ENCODE measurements at places on chromosomes 7 and 10. TPM values are rescaled to one million over a fixed set of nuclear protein-coding genes. Genes with fewer than 3 reads are reported as not detected.
A peak's percentile ranks its signal among the peaks of the same experiment; 100 is the strongest.

DNA sequence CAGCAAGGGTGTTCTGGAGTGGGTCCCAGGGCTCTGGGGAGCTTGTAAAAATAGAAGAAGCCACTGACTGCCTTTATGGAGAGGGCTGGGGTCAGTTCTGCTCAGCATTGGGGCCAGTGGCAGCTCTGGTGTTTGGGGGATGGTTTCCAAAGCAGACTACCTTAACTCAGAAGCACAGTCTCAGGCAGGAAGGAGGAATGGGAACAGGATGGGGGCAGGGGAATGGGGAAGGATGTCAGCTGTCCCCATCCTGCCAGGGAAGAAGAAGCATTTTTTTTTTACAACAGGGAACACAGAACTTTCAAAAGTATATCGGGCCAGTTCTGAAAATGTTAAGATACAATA is 28.8 kb downstream of the TSPAN15 start:
- peak overlapping the region; percentile 75 for H3K27ac ChIP-seq
- H3K27me3 ChIP-seq, result no peaks in the 10 kb centered on the region
- H3K4me1 ChIP-seq, result peaks cover 31% of the 10 kb centered on the region
- H3K36me3 ChIP-seq, result no peaks in the 10 kb centered on the region
- DNase-seq, result no peak
- no peak overlapping the region for H3K4me3 ChIP-seq

- H3K27ac ChIP-seq, result no peak overlapping the region
- H3K4me3 ChIP-seq, result no peak overlapping the region
- H3K27me3 ChIP-seq, result no peaks in the 10 kb centered on the region
- no peaks in the 10 kb centered on the region for H3K36me3 ChIP-seq
These were observed 77.9 kb downstream of the HERPUD2 start for GRCh38 chr7:35617041-35617440.

The GIMAP2 gene
- total RNA-seq, result 12.7 TPM

GRCh38 chr10:130816116-130816901 is 495.2 kb downstream of the TCERG1L start:
- DNase-seq, result no peak
- no peak overlapping the region for H3K4me3 ChIP-seq
- peaks cover 11% of the 10 kb centered on the region for H3K4me1 ChIP-seq
- H3K36me3 ChIP-seq, result no peaks in the 10 kb centered on the region

DNA sequence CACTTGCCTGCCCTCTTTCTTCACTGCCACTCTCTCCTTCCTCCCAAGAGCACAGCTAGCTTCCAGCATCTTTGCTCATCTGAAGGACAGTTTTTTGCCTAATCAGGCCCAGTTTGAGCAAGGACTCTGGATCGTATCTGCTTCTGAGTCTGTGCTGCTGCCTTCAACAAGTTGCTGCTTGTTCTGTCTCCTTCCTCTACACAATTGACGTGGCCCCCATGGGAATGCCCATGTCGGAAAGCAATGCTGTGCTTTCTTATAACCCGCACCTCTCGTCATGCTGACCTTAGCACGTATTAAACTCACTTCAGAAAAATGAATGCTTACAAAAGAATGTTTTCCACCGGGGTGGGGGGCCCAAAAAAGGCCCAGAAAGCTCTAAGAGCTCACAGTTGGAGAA is 324.7 kb upstream of the C7orf33 start:
- no peak overlapping the region for H3K4me3 ChIP-seq
- no peaks in the 10 kb centered on the region for H3K36me3 ChIP-seq
- H3K27me3 ChIP-seq, result no peaks in the 10 kb centered on the region
- H3K27ac ChIP-seq, result no peak overlapping the region
- H3K4me1 ChIP-seq, result peaks cover 8% of the 10 kb centered on the region
- DNase-seq, result no peak

The TAS2R4 gene
- total RNA-seq, result 4.5 TPM

The INHBA gene
- total RNA-seq, result 2.9 TPM

DNA sequence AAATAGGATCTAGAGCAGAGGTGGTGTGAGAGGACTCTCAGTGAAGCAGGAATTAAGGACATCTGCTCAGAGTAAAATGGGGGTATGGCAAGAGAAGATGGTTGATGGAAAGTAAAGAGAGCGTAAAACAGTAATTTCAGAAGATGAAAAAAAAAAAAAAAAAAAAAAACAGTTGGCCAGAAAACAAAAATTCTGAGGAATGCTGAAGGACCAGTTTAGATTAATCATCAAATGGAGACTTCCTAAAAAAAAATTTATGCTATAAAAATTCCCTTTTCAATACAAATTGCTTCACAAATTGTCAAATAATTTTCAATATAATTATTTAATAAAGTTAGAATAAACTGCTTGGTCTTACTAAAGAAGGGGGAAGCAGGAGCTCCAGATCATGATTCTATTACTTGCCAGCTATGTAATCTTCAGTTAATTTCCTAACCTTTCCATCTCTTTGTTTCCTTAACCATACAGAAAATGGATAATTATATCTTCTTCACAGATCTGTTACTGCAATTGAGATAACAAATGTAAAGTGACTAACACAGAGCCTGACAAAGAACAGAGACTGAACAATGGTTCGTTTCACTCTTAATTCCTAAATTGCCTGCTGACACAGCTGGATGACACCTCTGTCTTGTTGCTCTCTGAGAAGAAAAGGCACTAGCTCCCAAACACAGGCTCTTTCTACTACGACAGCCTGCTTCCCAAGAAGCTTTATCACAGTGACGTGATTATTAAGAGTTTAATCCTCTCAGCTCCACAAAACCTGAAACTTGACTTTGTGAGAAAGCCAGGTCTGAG is 64.9 kb upstream of the GPR22 start:
- no peaks in the 10 kb centered on the region for H3K27me3 ChIP-seq
- H3K4me3 ChIP-seq, result no peak overlapping the region
- no peak overlapping the region for H3K27ac ChIP-seq
- DNase-seq, result peak; percentile 22
- no peaks in the 10 kb centered on the region for H3K4me1 ChIP-seq

DNA sequence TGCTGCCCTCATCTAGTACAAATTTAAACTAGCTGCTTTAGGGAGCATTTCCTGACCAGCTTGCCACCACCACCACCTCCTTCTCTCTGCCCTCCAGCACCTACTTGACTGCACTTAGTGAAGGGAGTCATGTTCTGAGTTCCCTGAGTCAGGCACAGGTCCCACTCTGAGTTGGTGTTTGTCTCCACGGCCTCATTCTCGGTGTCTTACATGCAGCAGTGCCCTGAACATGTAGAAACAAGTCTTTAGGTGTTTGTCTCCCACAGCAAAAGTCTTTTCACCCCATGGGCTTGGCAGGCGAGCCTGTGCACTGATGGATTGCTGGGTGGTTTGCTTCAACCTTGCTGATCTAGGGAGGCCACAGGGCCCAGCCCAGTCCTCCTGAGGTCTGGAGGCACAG is 16.9 kb downstream of the TSPAN14 start:
- no peaks in the 10 kb centered on the region for H3K27me3 ChIP-seq
- H3K27ac ChIP-seq, result no peak overlapping the region
- peaks cover 6% of the 10 kb centered on the region for H3K36me3 ChIP-seq
- peaks cover 50% of the 10 kb centered on the region for H3K4me1 ChIP-seq

DNA sequence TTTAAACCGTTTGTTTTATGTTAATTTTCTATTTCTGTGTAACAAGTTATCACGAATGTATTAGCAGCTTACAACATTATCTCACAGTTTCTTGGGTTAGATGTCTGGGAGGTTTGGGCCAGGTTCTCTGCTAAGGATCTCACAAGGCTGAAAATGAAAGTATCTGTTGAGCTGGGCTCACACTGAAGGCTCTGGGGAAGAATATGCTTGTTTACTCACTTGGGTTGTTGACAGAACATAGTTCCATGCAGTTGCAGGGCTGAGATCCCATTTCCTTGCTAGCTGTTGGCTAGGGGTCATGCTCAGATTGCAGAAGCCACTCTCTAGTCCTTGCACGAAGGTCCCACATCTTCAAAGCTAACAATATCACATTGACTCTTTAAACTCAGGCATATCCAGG is 266.6 kb upstream of the GNAI1 start:
- H3K4me3 ChIP-seq, result no peak overlapping the region
- H3K36me3 ChIP-seq, result no peaks in the 10 kb centered on the region
- H3K27me3 ChIP-seq, result no peaks in the 10 kb centered on the region
- no peaks in the 10 kb centered on the region for H3K4me1 ChIP-seq

GRCh38 chr10:11154333-11154732 is 136.7 kb downstream of the CELF2 start:
- no peak overlapping the region for H3K27ac ChIP-seq
- no peaks in the 10 kb centered on the region for H3K27me3 ChIP-seq
- no peak for DNase-seq
- H3K4me1 ChIP-seq, result peaks cover 13% of the 10 kb centered on the region
- H3K36me3 ChIP-seq, result no peaks in the 10 kb centered on the region
- H3K4me3 ChIP-seq, result no peak overlapping the region

DNA sequence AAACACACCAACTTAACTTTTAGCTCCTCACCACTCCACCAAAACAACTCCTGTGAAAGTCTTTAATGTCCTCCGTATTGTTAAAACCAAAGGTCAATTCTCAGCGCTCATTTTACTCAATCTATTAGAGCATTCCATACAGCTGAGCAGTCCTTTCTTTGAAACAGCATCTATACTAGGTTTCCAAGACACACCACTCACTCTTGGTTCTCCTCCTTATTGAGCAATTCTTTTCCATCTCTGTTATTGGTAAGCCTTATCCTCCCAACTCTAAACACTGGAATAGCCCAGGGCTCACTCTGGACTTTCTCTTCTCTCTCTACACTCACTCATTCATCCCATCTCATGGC is 34.9 kb downstream of the COA1 start:
- no peak overlapping the region for H3K4me3 ChIP-seq
- H3K27me3 ChIP-seq, result no peaks in the 10 kb centered on the region
- no peak for DNase-seq

The WIPF3 gene
- total RNA-seq, result 5.2 TPM

- no peak for DNase-seq
- H3K36me3 ChIP-seq, result no peaks in the 10 kb centered on the region
- peaks cover 10% of the 10 kb centered on the region for H3K4me1 ChIP-seq
- H3K27me3 ChIP-seq, result no peaks in the 10 kb centered on the region
- no peak overlapping the region for H3K27ac ChIP-seq
- no peak overlapping the region for H3K4me3 ChIP-seq
These were observed 373.7 kb upstream of the MKI67 start for GRCh38 chr10:128499956-128500355.

The FEZF1 gene
- not detected for total RNA-seq

GRCh38 chr10:30763918-30764317 is 134.4 kb upstream of the LYZL2 start:
- no peaks in the 10 kb centered on the region for H3K4me1 ChIP-seq
- no peak overlapping the region for H3K4me3 ChIP-seq
- H3K36me3 ChIP-seq, result no peaks in the 10 kb centered on the region
- no peak for DNase-seq

The GJD4 gene
- not detected for total RNA-seq

The CHN2 gene
- total RNA-seq, result 30.5 TPM

DNA sequence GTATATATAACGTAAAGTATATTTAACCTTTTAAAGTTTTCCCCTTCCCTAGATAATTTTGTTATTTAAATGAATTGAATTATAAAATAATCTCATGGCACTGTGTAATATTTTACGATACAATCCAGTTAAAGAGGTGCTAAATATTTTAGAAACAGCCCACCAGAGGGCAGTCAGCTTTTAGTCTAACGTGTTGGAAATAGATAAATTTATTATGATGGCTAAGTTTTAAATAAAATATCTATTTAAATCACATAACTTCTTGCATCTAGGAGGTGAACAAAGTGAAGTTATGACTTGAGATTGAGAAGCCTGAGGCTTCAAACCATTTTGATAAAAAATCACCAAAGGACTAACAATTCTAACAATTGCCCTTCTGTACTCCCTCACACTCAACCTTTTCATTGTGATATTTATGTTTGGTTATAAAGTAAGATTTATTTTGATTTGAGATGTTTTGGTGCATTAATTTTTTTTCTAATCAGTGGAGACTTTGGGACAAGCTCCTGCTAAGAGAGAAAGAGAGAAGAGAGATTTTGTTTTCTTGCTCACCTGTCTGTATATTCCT is 171.5 kb upstream of the SP4 start:
- peak; percentile 88 for DNase-seq
- H3K4me3 ChIP-seq, result no peak overlapping the region
- H3K27ac ChIP-seq, result no peak overlapping the region
- H3K4me1 ChIP-seq, result no peaks in the 10 kb centered on the region
- H3K27me3 ChIP-seq, result peaks cover 32% of the 10 kb centered on the region

The OR2A12 gene
- total RNA-seq, result not detected

GRCh38 chr7:142554560-142555532 is 194.4 kb upstream of the PRSS1 start:
- H3K27ac ChIP-seq, result no peak overlapping the region
- H3K27me3 ChIP-seq, result no peaks in the 10 kb centered on the region
- no peak overlapping the region for H3K4me3 ChIP-seq
- no peak for DNase-seq
- no peaks in the 10 kb centered on the region for H3K36me3 ChIP-seq
- no peaks in the 10 kb centered on the region for H3K4me1 ChIP-seq

DNA sequence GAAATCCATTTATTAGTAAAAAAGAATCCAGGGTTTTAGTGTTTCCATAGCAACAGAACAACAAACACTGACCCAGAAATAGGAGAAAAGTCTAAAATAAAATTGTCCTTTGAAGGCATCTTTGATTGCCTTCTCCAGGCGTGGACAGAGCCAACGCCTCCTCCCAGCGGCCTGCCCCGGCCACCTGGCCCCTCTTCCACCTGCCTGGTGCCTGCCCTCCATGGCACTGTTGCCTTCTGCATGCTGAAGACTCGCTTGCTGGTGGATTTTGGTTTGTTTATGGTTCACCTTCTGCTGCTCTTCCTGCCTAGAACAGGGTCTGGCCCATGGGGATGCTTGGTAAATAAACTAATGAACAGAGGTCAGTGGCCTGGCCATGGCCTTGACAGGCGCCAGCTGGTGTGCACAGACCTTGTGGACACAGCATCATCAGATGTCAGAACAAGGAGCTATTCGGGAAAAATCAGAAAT is 107.4 kb downstream of the DYNC2I1 start:
- DNase-seq, result no peak
- peaks cover 5% of the 10 kb centered on the region for H3K4me1 ChIP-seq
- peaks cover under 1% of the 10 kb centered on the region for H3K27me3 ChIP-seq

DNA sequence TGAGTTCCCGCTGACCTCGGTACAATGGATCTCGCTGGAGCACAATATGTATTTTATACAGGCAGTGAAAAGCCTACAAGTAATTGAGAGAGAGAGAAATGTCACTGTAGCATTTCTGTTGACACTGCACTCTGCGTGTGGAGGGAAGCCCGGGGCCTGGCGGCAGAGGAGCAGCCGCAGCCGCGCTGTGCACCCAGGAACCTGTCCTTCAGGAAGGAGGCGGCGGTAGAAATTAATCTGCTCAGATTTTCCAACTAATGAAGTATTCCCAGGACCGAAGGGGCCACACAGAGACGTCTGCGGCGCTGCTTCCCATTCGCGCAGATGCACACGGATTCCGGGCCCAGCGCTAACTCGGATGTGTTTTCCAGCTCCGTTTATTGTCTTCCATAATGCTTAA is 170.1 kb downstream of the EBF3 start:
- no peak overlapping the region for H3K27ac ChIP-seq
- no peak for DNase-seq
- no peak overlapping the region for H3K4me3 ChIP-seq
- H3K36me3 ChIP-seq, result no peaks in the 10 kb centered on the region
- H3K27me3 ChIP-seq, result no peaks in the 10 kb centered on the region
- peaks cover 30% of the 10 kb centered on the region for H3K4me1 ChIP-seq

GRCh38 chr7:27680610-27681009 is 17.9 kb upstream of the HIBADH start:
- H3K36me3 ChIP-seq, result no peaks in the 10 kb centered on the region
- H3K4me3 ChIP-seq, result no peak overlapping the region
- no peak overlapping the region for H3K27ac ChIP-seq
- H3K4me1 ChIP-seq, result no peaks in the 10 kb centered on the region
- no peaks in the 10 kb centered on the region for H3K27me3 ChIP-seq
- DNase-seq, result no peak

The ZC3HAV1L gene
- 15.9 TPM for total RNA-seq

GRCh38 chr7:155356323-155357105 is 58.8 kb downstream of the INSIG1 start:
- no peak overlapping the region for H3K27ac ChIP-seq
- no peak overlapping the region for H3K4me3 ChIP-seq
- H3K27me3 ChIP-seq, result peaks cover 9% of the 10 kb centered on the region
- H3K4me1 ChIP-seq, result peaks cover 7% of the 10 kb centered on the region
- no peak for DNase-seq

The WNT16 gene
- total RNA-seq, result 12.0 TPM
